ENCODE measurements at places on chromosomes 16 and 17.

GRCh38 chr17:59469786-59470485 is 95.5 kb upstream of the DHX40 start:
- no peak for DNase-seq

- no peak for DNase-seq
These were observed 17.0 kb downstream of the BCL7C start for GRCh38 chr16:30876867-30877266.

DNA sequence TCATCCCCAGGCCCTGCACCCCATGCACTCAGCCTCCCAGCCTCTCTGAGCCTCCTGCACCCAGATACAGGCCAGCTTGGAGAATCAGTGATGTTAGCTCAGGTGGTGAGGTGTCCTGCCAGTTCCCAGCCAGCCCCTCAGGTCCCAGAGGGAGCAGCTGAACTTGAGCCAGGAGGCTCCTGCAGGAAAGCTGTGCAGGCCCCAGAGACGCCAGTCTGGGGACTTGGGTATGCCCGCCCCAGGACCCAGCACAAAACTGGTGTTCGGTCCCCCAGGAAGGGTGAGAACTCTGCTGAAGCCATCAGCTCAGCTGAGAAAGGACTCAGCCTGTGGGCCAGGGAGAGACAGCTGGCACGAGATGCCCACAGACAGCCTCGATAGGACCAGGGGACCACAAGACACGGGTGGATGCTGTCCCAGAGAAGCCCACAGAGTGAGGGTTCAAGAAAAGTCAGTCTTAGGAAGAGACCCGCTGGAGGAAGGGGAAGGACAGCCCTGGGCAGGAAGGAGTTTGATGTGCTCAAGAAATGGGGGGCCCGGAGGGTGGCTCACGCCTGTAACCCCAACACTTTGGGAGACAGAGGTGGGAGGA is 11.0 kb downstream of the ENDOV start:
- DNase-seq = no peak

- peak; percentile 78 for DNase-seq
These were observed 12.6 kb downstream of the ZBTB4 start for GRCh38 chr17:7466639-7467341.

GRCh38 chr17:64240741-64241347 is 22.2 kb downstream of the TEX2 start:
- no peak for DNase-seq

DNA sequence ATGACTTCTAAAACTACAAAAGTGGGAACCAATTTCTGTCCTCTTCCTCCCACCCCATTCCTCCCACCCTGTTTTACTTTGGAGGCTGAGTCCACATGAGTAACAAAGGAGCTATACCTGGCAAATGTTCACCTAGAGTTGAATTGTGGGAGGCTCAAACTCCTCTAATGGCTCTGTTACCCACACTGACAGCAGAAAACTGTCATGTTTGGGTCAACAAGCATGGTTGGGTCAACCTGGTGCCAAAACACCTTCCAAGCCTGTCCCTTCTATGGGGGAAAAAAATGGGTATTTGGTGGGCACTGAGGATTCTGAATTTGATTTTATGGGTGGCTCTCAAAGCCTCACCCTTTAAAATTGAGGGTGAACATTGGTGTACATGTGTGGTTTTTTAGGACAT is 12.0 kb upstream of the HOXB13 start:
- DNase-seq = no peak

GRCh38 chr17:75592348-75593020 is 4.9 kb downstream of the MYO15B start:
- no peak for DNase-seq

DNA sequence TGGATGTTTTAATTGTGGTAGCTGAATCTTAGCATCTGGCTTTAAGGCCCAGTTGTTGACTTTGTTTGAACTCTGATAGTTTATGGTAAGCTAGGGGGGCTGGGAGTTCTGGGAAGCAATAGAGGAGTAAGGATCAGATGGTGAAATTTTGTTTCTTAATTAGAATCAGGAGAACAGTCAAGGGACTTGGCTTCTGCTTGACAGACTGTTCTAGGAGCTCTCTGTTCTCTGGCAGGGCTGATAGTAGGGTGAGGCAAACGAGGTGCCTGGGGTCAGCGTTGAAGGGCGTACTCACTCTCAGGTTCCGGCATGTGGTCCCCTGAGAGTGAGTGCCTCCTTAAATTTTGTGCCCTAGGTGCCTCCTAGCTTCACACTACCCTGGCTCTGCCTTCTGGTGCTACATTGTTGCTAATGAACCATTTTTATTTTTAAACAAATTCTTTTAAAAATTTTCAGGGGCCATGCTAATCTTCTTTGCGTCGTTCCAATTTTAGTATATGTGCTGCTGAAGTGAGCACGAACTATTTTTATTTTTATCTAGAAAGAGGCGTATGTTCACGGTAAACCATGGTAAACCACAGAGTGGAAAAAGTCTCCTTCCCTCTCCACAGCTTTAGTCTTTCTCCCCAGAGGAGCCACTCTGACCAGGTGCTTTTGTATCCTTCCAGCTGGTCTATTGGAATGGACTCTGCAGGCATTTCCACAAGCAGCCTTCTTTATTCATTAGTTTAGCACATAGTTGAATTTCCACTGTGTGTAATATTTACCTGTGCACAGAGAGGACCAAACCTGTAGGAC is 19.7 kb downstream of the SLC7A6 start:
- DNase-seq = no peak

- DNase-seq = no peak
These were observed 88.4 kb upstream of the GNAO1 start for GRCh38 chr16:56102906-56103305.

- DNase-seq = no peak
These were observed 48.0 kb downstream of the PIPOX start for GRCh38 chr17:29090750-29091605.

DNA sequence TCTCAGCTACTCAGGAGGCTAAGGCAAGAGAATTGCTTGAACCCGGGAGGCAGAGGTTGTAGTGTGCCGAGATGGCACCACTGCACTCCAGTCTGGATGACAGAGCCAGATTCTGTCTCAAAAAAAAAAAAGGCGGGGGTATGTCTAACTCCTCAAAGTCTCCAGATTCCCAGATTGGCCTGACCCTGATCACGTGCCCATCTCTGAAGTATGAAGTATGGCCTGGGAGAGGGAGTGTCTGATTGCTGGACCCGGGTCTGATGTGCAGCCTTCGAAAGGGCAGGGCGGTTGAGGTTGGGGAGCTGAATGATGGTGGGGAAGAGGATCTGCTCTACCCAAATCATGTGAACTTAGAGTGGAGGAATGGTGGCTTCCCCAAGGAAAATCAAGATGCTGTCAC is 17.3 kb upstream of the AQP8 start:
- DNase-seq = no peak

- DNase-seq = no peak
These were observed 69.3 kb downstream of the CRISPLD2 start for GRCh38 chr16:84889066-84889465.

DNA sequence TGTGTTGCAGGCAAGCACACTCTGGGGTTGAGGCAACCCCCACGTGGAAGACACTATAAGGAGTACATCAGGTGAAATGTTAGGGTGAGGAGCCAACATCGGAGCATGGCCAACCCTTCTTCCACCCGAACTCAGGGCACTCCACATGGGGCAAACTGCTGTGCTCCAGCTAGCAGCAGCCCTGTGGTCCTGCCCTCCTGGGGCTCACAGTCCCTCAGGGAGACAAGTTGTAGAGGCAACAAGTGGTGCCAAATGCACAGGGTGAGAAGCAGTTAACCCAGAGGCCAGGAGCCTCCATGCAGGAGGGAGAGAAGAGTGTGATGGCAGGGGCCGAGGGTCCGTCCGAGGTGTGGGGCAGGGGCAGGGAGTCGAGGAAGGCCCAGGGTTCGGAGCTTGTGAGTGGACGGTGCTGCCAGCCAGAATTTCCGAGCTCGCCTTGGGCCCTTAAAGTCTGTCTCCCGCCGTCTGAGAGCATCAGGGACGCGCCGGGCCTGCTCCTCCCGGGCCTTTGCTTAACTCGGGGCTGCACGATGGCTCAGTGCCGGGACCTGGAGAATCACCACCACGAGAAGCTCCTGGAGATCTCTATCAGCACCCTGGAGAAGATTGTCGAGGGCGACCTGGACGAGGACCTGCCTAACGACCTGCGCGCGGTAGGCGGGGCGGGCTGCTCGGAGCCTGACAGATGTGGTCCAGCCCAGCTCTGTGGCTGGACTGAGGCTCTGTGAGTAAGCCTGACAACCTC is 32.3 kb downstream of the ATPAF2 start:
- no peak for DNase-seq

DNA sequence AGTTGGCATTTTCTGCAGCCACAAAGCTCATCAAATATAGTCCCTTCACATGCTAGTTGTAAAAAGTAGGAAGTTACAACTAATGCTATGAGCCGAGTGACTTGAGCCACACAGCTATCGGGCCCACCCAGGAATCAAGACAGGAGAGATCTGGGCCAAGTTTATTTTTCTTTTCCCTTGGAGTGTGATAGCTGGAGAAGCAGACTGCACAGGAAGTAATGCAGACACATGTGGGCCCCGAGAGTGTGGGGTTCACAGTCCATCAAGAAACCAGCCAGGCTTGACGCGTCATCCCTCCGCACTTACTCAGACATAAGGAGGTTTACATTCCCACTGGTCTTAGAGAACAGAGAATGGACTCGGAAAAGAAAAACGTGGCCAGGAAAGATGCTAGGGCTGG is 403.1 kb upstream of the CDH11 start:
- peak; percentile 76 for DNase-seq

DNA sequence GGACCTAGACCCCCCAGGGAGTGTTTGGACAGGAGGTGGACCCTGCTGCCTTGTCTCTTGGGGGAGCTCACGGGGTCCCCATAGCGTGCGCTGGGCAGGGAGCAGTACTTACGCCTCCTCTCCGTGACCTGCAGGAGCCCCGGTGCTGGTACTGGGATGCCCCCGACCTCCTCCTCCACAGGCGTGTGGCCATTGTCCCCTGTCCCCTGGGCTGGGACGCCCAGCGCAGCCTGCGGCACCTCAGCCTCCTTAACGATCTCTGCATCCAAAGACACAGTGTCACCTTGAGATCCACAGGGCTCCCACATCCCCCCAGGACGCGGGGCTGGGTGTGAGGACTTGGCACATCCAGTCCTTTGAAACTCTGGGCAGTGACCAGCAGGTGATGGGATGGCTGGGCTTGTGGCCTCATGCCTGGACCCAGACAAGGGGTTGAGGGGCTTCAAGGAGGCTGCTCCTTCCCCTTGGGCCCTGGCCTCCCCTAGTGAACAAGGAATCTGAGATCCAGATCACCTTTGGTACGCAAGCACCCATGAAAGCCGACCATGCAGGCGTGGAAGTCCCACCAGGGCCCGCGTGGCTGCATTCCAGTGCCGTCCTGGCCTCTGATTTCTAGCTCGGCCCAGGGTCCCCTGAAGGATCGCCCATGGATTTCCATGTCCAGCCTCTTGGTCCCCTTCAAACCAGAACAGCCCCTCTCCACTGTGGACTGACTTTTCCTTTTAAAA is 9.9 kb downstream of the DBNDD1 start:
- no peak for DNase-seq

GRCh38 chr17:42679492-42680330 is 1.9 kb downstream of the CCR10 start:
- DNase-seq = peak; percentile 69

DNA sequence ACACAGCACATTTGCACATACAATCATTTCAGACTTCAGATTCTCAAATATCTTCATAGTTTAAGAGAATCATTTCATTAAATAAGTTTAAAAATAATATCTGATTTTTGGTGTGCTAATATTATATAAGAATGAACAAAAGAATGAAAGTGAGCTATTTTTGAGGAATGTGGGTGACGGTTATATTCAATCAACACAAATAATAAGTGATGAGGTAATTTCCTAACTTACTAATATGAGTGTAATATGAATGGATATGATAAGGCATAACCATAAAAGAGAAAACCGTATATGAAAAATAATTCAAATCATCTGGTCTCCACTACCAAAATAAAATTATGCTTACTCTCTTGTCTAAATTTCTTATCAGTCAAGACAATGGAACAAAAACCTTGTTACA is 68.4 kb upstream of the NACA2 start:
- DNase-seq = no peak

GRCh38 chr17:51119415-51120356 is 982 bp downstream of the SPAG9 start:
- DNase-seq = peak; percentile 18

DNA sequence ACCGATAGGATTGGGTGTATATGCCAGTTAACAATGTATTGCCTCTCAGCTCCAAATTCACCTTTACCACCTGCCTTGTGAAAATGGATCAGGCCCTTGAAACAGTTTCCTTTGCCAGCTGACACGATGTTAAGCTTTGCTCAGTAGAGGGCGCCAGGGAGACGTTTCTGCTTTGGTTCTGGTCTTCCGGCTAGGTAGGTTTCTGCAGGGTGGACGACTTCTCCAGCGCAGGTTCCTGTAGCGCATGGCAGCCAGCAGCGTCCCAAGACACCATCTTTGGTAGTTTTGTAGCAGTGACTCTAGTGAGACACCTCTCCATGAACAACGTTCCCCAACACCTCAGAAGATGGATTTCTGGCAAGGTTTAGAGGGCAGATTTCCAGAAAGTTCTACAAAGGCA is 24.0 kb downstream of the SYCE1L start:
- no peak for DNase-seq

GRCh38 chr16:74700438-74701225 is at the start of gene MLKL:
Gene MLKL (minus strand): TSS chr16:74700862. CDS start chr16:74695757, 5,105 bp downstream.
- peak; percentile 71 for DNase-seq

- DNase-seq = no peak
These were observed 15.1 kb downstream of the PGS1 start for GRCh38 chr17:78393575-78393974.

DNA sequence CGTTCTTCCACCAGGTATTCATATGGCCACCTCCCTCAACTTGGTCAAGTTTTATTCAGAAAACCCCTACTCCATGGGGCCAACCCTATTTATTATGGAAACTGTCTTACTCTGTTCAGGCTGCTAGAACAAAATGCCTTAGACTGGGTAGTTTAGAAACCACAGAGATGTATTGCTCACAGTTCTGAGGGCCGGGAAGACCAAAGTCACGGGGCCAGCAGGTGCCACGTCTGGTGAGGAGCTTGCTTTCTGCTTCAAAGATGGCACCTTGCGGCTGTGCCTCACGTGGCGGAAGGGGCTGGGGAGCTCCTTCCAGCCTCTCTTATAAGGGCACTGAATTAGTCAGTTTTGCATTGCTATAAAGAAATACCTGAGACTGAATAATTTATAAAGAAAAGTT is 74.3 kb downstream of the AXIN2 start:
- DNase-seq = no peak

- DNase-seq = no peak
These were observed 72.8 kb downstream of the AMFR start for GRCh38 chr16:56352351-56353053.

DNA sequence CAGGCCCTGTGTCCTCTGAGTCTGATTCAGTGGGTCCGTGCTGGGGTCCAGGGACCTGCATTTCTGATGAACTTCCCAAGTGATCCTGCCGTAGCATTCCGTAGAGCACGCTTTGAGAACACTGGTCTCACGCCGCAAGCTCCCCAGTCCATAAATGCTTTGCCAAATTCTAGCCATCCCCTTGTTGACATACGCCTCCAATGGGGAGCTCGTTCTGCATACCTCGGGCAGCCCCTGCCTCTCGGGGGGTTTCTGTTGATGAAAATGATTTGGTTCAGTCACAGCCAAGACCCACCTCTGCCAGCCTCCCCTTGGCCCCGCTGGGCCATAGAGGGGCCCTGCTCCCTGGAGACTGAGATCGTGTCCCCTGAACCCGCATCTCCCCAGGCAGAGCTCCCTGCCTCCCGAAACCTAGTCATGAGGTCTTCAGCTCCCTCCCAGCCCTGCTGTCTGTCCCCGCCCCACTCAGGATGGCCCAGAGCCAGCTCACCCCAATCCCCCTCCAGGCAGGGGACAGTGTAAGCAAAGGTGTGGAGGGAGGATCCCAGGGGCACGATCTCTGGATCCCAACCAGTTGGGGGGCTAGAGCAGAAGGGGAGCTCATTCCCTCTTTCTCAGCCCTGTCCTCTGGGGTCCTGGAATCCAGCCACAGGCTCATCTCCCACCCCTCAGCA is 16.2 kb upstream of the SPNS2 start:
- no peak for DNase-seq
